ENCODE measurements at places on chromosomes 5 and 9.

DNA sequence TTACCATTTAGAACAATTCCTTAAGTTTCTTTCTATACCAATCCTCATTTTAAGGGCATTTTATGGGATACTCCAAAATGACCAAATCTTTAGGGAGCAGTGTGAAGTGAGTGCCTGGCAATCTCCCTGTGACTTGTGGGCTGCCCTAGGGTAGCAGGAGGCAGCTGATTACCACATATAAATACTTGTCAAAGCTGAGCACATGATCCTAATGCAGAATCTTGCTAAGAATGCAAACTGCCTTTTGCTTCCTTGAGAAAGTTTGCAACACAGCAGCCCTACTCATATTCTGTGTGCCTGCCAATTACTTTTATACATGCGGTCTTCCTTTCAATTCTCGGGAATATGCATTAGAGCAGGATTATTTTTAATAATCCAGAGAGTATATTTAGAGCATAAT is 18.2 kb upstream of the NREP start:
- DNase-seq = no peak

DNA sequence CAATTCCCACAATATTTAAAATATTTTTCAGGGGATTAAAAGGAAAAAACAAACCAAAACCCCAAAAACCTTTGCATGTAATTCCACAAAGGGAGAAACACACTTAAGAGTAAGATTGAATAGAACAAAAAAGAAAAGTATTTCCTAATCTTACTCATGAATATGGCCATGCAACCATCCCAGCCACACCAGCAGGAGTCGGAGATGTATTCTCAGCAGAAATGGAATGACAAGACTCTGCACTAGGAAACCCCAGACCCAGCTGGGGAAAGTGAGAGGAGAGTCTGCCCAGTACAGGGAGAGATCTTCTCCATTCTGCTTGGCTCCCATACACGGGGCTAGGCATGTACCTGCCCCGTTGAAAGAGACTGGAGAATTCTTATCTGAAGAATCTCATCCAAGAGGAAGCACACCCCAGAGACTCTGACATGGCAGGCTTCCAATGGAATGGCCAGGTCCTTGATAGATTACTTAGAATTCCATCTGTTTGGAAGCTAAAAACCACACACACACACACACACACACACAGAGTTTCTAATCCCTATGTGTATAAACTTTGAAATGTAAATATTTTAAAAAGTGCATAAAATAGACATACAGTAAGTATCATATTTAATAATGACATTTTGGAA is 118.8 kb downstream of the GADD45G start:
- DNase-seq = no peak

DNA sequence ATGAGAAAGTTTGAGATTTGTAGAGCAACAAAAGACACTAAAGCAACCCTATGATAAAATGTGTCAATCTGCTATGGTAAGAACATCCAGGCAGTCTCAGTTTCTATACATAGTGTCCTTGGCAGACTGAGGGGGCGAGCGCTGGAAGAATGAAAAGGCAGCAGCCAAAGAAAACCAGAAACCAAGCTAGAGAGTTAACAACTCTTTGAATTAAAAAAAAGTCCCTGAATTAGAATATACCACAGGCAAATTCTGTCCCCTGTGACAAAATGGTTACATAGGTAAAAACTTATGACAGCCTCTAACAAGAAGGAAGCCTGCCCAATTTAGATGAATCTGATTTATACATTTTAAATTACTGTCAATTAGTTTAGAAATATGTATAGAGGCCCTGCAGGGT is 106.7 kb downstream of the OXCT1 start:
- no peak for DNase-seq

DNA sequence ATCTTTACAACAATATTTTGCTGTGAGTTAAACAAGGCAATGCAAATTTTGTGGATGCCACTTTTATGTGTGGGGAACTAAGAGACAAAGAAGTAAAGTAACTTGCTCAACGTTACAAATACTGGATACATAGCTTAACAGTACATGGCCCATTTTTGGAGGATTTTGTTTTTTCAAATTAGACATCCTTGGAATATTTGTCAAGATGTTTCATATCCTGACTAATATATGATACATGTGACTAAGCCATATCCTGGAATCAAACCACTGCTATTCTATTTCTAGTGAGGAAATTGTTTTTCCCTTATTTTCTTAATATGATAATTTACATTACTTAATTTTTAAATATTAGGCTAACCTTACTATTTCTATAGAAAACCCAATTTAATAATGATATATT is 529.8 kb downstream of the DMRTA1 start:
- no peak for DNase-seq

GRCh38 chr9:4105183-4105582 is 194.7 kb downstream of the GLIS3 start:
- no peak for DNase-seq

- no peak for DNase-seq
Measured at GRCh38 chr5:22058620-22059019, 794.5 kb downstream of the CDH12 start.

GRCh38 chr5:144033486-144033885 is 137.0 kb downstream of the YIPF5 start:
- DNase-seq = no peak

GRCh38 chr9:114869845-114870244 is 60.5 kb downstream of the TNFSF8 start:
- no peak for DNase-seq

DNA sequence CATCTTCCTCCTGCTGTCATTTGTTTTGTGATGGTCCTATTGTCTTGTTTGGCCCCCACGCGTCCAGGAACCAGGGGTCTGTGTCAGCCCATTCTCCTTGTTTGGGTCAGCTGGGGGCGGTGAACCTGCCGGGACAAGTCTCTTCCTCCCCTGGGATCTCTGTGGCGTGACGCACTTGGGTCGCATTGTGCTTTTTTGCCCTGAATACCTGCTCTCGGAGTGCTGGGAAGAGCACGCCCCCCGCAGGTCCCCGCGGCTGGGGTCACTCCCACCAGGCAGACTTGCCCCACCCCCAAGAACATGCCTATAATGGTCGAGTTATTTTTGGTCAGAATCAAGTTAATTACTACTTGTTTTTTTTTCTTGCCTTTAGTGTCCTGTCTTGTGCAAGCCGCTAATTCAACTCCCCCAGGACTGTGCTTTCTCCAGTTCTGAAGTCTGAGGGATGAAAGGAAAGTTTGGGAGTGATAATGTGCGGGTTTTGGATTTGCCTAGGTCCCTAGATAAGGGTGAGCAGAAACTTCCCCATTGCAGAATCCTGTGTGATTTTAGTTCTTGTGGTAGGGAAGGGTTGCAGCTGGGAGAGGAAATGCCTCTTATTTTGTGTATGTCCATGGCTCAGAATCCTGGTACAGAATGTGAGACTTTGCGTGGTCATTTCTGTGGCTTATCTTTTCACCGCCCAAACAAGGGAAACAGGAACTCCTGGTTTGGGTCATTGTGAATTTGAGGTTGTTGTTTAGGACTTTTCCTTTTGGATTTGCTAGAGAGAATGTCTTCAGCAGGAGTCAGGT is 789 bp downstream of the ACER2 start:
- no peak for DNase-seq

- DNase-seq = peak; percentile 54
Measured at GRCh38 chr5:178116143-178116885, 3.0 kb downstream of the N4BP3 start.

GRCh38 chr5:139752506-139753473 is 42.8 kb upstream of the PSD2 start:
- no peak for DNase-seq
